Activated CD4-positive, alpha-beta T cell treated with anti-CD3 and anti-CD28 coated beads, Interleukin-2, amount 50 U/mL, for 1 hour (primary cell): ENCODE measurements at places on chromosomes 7 and 10.

DNA sequence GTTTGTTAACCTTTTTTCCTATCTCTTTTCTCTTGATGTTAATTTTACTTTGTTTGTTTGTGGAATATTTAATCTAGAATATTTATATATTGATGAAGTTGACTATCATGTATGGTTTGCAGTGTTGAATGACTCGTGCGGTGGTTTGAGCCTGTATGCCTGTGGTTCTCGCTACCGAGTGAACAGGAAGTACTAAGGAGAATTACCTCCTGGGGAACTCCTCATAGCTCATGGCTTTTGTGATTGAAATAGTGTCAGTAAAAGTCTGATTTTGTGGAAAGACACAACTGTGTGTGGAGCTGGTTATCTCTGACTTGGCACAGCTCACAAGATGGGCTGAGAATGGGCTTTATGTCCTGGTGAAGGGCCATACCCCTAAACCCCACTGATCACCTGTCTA, 498.6 kb downstream of the GLRX3 start:
- DNase-seq: no peak

GRCh38 chr10:119296703-119297102, 89.3 kb downstream of the GRK5 start:
- no peak for DNase-seq

DNA sequence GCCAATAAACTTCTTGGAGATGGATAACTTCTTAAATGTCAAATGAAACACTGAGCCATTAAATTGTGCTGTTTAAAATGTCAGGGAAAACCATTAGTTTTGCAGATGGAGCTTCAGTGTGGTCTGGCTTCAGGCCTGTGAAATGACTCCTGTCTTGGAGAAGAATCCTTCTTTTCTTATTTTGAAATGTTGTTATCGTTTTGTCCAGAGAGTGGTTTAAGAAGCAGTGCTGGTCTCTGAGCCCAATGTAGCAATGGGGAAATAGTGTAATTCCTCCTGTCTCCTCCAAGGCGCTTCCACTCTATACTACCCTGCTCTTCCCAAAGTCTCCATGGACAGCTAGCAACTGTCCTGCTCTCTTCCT, 177.6 kb downstream of the REEP3 start:
- no peak for DNase-seq

DNA sequence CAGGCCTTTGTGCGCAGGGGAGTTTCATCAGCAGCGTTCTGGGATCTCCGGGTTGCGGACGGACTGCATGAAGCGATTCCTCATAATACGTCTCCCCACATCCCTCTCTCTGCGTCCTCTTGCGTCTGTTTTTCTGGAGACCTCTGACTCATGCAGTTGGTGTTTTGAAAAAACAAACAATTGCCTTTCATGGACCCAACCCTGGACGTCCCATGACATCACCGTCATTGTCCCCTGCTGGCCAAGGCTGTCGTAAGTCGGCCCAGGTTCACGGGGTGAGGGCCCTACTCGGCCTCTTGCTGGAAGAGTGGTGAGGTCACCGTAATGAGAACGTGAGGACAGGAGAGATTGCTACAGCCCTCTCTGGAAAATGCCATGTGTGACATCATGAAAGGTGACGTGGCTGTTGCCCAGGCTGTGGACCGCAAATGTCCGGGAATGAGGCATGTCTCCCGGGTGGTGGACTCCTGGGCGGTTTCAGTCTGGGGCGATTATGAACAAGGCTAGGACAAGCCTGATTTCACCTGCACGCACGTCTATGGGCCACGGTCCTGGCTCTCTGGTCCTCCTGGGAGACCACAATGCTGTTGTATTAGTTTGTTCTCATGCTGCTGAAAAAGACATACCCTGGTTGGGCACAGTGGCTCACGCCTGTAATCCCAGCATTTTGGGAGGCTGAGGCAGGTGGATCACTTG, 9.8 kb upstream of the MAFK start:
- no peak for DNase-seq

DNA sequence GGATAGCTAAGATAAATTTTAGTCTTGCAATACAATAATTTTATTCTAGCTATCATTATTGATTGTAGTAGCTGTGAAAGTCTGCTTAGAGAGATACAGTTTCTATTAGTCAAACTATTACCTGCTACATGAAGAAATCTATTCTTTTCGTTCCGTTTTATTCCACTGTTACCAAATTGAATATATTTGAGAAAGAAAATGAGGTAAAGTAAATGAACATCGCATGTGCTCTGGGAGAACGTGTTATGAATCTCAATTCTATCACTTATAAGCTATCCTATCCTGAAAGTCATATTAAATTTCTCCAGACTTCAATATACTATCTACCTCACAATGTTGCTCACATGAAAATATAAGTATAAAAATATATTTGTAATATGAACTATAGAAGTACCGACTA, 21.3 kb downstream of the GRM3 start:
- DNase-seq: no peak

GRCh38 chr7:86643561-86644281, at the start of gene GRM3:
Gene GRM3 (plus strand): TSS chr7:86643909. CDS start chr7:86765146, 121,237 bp downstream.
- DNase-seq: no peak

DNA sequence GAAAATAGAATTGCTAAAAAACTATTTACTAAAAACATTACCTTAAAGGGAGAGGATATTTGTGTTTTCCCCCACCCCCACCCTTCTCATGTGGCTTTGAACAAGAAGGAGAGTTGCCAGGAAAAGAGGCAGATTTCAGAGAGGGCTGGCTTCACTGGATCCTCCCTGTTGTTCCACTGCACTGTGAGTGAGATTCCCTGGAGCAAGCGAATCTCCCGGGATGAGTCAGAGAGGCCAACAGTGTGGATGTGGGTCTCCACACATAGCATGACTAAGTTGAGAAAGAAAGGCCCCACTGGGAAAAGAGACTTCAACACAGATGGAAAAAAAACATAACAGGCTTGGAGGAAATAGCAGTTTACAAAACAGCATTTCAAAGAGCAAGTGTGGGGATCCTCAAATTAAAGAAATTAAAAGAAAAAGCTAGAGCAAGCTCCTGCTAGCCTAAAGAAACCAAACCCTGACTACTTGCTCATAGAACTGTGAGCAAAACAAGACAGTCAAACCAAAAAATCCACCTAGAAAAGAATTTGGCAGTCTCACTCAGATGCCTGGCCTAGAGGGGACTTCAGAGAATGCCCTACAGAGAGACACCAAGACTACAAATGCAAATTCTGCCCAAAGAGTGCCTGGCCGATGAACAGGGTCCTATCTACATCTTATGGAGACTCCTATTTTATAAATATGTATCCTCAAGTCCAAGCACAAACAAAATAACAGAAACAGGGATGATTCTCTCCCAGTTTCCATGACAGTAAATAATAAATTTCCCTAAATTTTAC, 3.4 kb downstream of the CAV1 start:
- no peak for DNase-seq

- no peak for DNase-seq
Observed at GRCh38 chr7:74604326-74605020, 53.0 kb upstream of the GTF2I start.

DNA sequence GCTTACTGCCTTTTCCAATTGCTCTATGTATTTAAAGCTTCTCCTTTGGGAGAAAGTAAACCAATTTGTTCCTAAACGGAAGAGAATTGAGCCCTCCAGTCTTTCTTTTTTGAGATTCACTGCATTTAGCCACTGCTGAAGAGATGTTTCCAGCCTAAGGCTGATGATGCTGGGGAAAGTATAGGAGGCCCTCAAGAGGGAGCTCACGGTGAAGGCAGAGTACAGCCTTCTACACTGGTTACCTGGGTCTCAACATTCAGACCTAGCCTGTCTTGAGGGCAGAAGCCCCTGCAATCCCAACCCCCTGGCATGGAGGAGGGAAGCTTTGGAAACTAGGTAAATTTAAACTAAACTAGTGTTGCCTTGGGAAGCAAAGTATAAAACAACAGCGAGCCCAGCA, 316.7 kb upstream of the TPK1 start:
- no peak for DNase-seq

GRCh38 chr7:21077602-21078001, 290.9 kb upstream of the SP8 start:
- DNase-seq: no peak

GRCh38 chr10:101266381-101267289, 37.4 kb upstream of the LBX1 start:
- DNase-seq: no peak

DNA sequence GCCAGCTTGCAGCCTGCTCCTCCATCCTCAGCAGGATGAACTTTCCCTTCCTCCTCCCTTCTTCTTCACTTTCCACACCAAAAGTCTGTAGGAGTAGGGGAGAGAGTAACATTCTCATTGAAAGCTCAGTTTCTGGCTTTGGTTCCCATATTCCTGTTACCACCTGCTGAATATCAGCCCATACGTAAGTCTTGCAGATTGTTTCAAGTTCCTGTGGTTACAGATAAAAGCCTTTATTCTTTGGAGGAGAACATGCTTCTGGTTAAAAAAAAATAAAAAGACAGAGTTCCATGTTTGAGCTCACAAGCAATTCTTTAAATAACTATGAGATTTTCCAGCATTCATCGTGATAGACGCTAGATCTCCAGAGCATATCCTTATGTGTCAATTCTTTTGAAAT, 637.3 kb downstream of the SUGCT start:
- DNase-seq: no peak

- DNase-seq: no peak
Observed at GRCh38 chr7:120273476-120273975, 551 bp downstream of the KCND2 start.

DNA sequence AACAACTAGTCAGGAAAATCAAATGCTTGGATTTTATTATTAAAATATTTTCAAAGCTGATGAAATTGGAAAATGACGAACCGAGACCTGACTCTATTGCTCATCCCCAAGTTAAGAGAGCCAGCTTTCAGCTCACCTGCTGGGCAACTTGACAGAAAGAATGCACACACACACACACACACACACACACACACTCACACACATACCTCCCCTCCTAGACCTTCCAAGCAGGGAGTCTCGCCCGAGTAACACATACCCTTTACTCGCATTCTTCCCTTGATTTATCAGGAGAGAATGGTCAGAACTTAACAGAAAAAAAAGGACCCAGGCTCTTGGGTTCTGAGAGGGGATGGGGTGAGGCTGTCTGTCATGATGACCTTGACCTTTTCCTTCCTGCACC, 19.1 kb downstream of the GPRIN2 start:
- DNase-seq: no peak

DNA sequence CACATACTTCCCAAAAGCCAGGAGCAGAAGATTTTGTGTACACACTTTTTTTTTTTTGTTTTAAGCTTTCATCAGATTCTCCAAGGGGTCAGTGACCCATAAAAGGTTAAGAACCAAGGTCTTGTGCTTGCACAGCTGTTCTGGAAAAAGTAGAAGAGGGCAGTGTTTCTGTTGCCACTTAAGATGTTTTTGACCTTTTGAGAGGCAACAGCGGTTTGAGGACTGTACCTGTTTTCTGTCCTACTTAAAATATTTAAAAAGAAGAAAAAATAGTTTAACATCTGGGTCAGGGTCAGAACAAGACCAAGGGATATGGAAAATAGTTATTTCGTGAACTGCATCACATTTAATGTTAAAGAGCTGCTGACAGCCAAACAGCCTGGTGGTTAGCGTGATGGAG, 32.9 kb downstream of the AUTS2 start:
- DNase-seq: no peak

- DNase-seq: no peak
Observed at GRCh38 chr7:132291481-132291880, 284.8 kb downstream of the PLXNA4 start.

DNA sequence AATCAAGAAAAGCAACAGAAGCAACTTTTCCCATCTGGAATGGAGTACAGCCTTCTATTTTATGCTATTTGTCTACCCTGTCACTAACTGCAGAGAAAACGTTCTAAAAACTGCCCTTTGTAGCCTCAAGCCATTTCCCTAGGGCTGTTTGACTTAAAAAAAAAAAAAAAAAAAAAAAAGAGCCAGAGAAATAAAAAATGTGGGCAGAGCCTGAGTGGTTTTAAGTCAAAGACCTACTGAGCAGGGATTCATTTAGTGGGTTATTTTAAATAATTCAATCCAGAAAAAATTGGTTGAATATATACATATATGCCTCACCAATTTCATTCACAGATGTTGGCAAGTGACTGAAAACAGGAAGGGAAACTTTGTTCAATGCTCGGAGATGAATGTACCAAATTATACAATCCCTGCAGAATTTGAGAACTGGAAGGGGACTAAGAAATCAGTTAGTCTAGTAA, 75.2 kb downstream of the PPP1R3C start:
- no peak for DNase-seq

DNA sequence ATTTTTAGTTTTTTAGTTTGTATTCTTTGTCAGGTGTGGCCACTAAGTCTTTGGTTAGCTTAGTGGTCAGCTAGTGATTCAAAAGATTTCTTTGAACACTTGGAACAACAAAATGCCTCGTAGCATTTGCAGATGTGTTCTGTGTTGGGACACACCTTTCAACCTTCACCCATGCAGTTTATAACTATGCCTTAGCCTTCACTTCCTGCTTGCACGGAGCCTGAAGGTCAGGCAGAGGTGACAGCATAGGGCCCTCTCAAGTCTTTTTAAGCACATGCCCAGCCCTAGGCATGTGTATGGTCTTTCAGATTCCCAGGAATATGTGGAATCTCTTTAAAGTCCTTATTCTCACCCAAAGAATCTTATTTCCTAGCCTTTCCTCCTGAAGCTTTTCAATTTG, 17.6 kb downstream of the PLAC9 start:
- no peak for DNase-seq

GRCh38 chr10:127186813-127187212, 9.6 kb downstream of the INSYN2A start:
- no peak for DNase-seq

- no peak for DNase-seq
Observed at GRCh38 chr7:95976369-95977060, 204.2 kb downstream of the DYNC1I1 start.

DNA sequence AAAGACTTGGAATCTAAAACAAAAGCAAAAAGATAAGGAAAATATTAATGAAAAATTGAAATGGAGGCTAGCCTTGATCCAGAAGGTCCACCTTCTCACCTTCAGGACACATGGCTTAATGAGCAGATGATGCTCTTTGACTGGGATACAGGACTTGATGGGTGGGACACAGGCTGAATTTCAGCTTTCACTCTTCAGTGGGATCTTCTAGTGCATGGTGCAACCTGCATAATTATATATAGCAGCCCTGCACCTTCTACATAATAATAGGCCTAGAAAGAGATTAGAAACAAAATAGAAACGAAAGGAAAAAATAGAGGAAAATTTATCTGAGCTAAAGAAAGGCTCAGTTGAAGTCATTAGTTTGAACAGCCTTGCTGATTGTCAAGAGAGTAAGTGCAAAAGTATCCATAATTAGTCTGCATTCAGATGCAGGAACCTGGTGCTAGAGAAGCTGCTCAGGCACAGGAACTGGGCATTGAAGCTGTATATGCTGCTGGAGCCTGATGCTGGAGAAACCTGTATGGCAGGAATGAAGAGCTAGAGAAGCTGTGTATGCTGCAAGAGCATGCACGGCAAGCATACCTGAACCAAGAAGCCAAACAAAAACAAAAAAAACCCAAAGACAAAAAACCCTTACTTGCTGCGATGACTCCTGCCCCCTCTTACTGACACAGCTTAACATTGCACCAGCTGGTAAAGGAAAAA, 19.4 kb downstream of the MKLN1 start:
- no peak for DNase-seq

DNA sequence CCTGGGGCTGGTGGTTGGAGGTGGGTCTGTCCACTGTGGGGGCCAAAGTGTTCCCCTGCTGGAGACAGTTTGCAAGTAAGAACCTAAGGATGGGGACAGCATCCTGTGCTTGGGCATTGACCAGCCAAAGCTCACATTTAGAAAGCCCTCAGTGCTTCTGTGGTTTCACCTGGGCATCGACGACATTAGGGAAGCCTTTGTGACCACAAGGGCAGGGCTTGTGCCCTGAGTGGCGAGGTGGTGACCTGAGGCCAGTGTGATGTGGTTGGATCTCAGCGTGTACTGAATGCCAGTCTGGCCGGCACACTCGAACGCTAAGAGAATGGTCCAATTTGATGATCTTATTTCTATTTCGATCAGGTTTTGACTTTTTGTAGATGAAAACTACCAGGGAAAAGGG, 32.1 kb upstream of the SH2B2 start:
- DNase-seq: no peak
